ENCODE measurements at places on chromosomes 7 and 10. TPM values are rescaled to one million over a fixed set of nuclear protein-coding genes. Genes with fewer than 3 reads are reported as not detected.

DNA sequence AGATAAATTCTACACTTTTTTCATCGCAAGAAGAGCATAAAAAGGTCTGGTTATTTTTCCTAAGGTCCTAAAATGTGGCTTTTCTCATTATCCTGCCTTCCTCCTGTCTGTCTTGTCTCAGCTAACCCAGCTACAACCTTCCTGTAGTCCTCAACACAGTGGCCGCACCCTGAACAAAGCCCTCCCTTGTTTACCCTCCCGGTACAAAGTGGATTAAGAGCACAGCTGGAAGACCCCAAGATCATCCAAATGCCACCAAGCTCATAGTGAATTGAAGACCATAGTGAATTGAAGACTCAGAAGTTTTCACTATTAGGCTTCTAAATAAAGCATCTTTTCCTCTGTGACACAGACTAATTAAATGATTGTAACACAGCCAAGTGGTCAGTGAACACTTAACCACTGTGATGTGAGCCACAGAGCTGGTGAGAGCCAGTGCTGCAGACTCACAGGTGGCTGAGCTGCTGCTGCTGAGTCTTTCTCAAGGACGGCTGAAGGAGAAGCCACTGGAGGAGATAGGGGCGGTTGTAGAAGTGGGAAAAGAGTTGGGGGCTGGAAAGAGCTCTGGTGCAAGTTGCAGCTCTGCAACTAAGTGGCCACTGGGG, 123.6 kb downstream of the ATXN7L1 start:
- no peak for DNase-seq

DNA sequence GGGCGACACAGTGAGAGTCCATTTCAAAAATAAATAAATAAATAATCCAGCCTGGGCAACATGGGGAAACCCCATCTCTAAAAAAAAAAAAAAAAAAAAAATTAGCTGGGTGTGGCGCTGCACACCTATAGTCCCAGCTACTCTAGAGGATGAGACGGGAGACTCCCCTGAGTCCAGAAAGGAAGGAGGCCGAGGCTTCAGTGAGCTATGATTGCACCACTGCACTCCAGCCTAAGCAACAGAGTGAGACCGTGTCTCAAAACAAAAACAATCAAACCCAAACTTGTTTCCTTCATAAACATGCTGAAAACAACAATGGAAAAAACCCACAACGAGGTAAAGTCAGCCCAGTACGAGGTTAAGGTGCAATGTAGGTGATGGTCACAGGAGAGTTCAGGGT, 1.2 kb downstream of the COX19 start:
- no peak for DNase-seq

GRCh38 chr7:15820319-15820718, 133.8 kb upstream of the MEOX2 start:
- no peak for DNase-seq

DNA sequence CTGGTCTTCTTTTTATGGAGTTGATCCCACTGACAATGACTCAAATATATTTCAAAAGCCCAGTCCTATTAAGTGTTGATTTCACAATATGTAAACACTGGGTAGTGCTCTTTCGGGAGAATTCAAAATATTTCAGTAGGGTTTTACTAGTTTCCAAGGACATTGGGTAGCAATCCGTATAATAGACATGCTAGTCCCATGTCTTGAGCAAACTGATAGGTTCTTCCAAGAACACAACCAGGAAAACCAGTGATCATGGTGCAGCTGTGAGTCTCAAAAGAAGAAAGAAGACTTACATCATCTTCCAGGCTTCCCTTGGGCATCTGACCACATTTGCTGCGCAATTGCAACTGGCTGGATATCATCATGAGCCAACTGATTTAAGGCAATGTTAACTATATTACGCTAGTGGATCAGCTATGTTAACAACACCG, 59.3 kb upstream of the APBB1IP start:
- DNase-seq = no peak

- no peak for DNase-seq
These were observed 40.6 kb upstream of the PITRM1 start for GRCh38 chr10:3213208-3213607.

MSMB gene
- total RNA-seq = not detected

AVL9 gene
- total RNA-seq = 41.3 TPM

VSTM4 gene
- 0.29 TPM for total RNA-seq

CYP3A4 gene
- not detected for total RNA-seq

SEMA3E gene
- 9.4 TPM for total RNA-seq

FAM200A gene
- 11.3 TPM for total RNA-seq
